ENCODE measurements at places on chromosomes 6 and 20.

DNA sequence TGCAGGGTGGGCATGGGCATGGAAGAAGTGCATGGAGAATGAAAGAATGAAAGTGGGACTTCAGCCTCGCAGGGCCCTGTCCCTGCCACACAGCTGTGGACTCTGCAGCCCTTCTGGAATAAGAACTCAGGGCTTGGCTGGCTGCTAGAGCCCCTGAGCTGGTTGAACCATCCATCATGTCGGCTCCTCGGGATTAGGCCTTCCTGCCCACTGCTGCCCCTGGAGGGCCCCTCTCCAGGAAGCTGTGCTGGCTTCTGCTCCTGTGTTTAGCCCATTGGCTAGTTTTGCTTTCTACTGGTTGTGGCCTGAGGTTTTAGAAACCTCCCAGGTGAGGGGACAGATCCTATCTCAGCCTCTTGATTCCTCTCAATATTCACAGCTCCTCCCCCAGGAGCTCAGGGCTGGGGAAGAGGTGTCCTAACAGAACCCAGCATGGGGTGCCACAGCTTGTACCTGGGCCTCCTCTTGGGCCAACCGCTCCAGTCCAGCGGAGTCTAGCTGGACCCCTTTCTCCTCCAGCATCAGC, 7.9 kb downstream of the AARS2 start:
- DNase-seq, result no peak

- no peak for DNase-seq
These were observed 399.6 kb upstream of the SOX4 start for GRCh38 chr6:21193790-21194475.

- no peak for DNase-seq
These were observed 44.1 kb downstream of the MAK start for GRCh38 chr6:10794239-10794638.

DNA sequence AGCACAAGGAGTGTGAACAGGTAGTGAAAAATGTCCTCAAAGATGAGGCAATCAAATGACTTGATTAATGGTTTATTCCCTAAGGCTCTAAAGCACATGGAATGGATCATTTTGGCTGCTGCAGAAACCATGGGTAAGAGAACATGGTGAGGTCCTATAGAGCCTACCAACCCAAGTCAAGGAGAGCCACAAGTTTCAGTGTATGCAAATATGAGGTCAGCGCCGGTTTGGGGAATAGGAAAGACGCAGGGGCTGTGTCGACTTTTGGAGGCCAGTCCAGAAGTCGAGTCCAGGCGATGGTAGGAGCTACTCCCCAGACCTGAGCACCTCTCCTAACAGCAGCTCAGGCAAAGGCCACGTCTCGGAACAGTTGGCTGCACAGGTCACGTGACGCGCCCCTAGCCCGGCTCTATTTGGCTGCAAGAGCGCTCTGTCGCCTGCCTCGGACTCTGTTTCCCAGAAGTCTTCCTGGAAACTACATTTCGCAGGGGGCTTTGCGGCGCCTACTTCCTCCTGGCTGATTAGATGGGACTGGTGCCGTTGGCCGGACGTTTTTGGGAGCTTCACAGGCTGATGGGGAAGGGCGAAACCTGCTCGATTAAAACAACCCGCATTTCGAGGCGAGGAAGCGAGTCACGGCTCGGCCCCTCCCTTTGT, 74.4 kb upstream of the CHD6 start:
- DNase-seq, result no peak

- DNase-seq, result no peak
These were observed 19.0 kb upstream of the SERINC1 start for GRCh38 chr6:122490607-122491006.
